Esophagus squamous epithelium (tissue), 5 donors: ENCODE measurements at places on chromosomes 2 and 18. TPM values are rescaled to one million over a fixed set of nuclear protein-coding genes. Genes with fewer than 3 reads are reported as not detected.

CRYGC gene
- total RNA-seq = not detected

ANKRD29 gene
- 10.1 TPM for total RNA-seq

LINC00305 gene
- not detected for total RNA-seq

AMER3 gene
- not detected for total RNA-seq

C2orf81 gene
- 0.76 TPM for total RNA-seq
